ENCODE measurements at places on chromosomes 3 and 15. TPM values are rescaled to one million over a fixed set of nuclear protein-coding genes. Genes with fewer than 3 reads are reported as not detected.

The LCTL gene
- total RNA-seq = not detected

DNA sequence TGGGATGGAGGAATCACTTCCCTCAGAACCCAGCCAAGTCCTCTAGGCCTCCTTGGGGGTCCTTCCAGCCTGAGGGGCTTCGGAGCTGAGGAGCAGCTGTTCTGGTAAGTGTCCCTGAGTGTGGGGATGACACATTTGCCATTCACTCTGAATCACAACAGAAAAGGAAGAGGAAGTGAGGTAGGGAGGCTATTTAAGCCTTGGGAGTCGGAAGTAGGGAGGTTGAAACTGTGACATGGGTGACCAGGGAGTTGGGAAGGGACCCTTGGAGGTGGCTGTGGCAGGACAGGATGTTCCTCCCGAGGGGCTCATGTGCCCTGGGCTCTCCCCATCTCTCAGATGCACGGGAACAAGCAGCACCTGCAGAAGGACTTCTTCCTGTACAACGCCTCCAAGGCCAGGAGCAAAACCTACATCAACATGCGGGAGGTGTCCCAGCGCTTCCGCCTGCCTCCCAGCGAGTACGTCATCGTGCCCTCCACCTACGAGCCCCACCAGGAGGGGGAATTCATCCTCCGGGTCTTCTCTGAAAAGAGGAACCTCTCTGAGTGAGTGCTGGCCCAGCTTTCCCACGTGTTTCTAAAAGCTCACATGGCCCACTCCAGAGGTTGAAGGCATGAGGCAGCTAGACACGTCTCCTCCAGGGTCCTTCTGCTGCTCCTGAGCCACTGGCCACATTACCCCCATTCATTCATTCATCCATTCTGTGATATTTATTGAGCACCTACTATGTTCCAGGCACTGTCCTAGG is 43.3 kb downstream of the CAPN3 start:
- no peak for DNase-seq

The TRPC1 gene
- total RNA-seq = 5.2 TPM

The PRSS50 gene
- total RNA-seq = not detected

The ACP3 gene
- total RNA-seq = not detected

The GOLGA6L24 gene
- not detected for total RNA-seq

DNA sequence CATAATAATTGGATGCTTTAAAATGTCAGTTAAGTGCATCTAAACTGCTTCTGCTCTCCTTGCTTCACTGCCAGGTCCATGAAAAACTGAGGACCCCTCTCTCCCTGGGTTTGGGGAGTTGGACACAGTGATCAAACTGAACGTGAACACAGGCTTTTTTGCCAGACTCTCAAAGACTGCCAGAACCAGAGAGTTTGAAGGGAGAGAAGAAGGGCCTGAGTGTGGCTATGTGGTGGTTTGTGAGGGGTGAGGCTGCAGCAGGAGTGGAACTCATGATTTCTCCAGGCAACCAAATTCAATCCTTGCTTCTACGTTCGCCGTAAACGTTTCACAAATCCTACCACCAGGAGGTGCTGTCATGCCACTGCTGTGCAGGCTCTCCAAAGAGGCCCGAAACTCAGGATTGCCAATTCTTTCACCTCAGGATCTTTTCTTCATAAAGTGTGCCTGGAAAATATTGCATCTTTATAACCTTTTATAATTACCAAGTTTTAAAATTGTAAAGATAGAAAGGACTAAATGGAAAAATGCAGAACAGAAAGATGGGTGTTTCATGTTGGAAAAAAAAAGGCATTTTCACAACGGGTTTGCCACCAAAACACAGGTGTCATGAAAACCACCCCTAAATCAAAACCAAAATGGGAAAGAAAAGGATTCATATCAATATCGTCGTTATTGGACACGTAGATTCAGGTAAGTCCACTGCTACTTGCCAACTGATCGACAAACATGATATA is 19.7 kb downstream of the TM4SF4 start:
- peak; percentile 77 for DNase-seq

DNA sequence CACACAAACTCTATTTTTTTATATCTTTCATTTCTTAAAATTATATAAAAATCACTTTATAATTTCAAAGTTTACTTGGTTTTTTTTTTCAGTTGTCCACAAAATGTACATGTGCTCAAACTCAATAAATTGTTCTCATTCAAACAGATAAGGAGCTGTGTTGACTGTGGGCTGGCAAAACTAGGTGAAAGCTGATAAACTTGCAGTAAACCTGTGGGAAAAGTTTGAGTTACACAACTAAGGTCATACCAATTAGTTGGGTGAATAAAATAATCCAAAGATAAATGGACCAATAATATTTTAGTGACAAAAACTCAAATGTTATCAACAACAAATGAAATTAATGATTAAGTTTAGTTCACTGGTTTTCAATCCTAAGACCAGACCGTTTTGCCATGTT is 12.6 kb upstream of the UPK1B start:
- DNase-seq = no peak

- no peak for DNase-seq
Observed at GRCh38 chr3:33829720-33830119, 31.3 kb downstream of the PDCD6IP start.

GRCh38 chr3:56975567-56975966 is 84.9 kb upstream of the SPATA12 start:
- no peak for DNase-seq

DNA sequence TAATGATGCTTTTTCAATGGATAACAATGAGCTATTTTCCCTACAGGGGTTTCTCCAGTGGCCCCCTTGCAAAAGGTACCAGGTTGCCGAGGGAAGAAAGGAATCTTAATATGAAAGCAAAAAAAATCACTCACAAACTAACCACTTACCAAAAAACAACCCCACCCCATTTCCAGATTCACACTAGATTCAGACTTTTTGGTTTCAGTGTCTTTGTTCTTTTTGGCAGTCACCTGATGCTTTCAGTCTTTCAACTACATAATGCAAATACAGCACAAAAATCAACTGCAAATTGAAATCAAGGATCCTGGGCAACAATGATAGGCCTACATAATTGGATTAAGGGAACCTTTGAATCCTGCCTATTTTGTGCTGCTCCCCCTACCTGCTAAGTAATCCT is 71.1 kb upstream of the RAP2B start:
- DNase-seq = no peak

The GOLGA8B gene
- total RNA-seq = 5.8 TPM

DNA sequence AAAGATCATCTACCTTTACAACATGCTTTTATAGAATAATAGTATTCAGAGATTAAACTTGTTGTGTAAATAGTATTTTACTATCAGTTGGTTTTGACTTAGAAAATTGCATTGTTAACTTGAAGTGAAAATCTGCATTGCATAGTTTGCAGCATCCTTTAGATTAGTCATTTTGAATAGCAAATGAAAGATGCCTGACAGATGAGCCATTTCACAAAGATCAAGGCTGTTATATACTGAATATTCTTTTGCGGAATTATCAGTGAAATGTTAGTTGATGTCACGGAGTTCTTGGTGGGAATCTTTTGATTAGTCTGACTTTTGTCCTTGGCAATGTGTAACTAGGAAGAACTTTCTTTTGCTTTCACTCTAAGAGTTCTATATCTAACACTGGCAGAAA is 24.5 kb downstream of the RSRC1 start:
- no peak for DNase-seq

DNA sequence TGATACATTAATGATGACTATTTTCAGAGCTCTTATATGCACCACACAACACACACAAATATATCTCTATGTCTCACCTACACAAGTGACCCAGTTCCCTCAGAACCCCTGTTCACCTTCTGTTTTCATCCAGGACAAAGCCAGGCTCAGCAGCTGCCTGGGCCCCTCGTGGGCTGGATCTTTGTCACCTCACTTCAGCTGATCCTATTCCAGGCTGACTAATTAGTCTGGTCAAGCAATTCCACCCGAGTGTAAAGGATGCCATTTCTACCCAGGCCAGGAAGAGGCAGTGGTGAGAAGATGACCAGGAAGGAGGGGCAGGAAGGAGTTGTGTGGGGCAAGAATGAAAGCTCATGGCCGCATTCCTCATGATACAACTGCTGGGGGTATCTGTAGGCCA is 62.3 kb downstream of the DHX30 start:
- no peak for DNase-seq

DNA sequence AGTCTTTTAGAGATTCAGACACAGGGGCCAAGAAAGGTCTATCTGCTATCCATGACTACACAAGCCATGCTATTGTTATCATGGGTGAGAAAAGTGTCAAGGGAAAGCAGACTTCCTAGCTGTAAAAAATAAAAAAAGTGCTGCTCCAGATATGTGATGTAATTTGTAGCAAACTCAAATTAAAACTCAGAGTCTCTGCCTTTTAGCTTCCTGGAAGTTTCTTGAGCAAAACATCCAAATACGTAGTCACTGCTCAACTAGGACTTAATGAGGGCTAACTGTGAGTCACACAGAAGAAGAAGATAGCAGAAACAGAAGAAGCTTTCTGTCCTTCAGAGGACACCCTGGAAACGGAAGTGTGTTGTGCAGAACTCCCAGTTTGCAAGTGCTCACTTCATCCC is 393.4 kb upstream of the NR2F2 start:
- DNase-seq = no peak

DNA sequence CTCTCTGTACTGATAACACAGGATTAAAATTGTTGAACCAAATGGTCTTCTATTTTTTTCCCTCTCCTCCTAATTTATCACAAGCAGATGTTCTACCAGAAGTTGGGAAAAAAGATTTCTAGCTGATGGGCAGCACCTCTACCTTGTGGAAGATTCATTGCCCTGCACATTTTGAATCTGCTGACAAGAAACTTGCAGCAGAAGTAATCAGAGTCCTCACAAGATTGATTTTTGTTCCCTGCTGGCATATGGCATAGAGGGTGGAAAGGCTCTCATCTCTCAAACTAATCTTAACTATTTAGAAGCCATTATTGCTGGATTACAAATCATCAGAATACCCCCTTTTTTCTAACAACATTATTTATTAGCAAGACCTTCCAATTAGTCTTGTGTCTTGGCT is 148.9 kb upstream of the MEIS2 start:
- no peak for DNase-seq

GRCh38 chr3:173932624-173933023 is 535.1 kb downstream of the NLGN1 start:
- DNase-seq = no peak

DNA sequence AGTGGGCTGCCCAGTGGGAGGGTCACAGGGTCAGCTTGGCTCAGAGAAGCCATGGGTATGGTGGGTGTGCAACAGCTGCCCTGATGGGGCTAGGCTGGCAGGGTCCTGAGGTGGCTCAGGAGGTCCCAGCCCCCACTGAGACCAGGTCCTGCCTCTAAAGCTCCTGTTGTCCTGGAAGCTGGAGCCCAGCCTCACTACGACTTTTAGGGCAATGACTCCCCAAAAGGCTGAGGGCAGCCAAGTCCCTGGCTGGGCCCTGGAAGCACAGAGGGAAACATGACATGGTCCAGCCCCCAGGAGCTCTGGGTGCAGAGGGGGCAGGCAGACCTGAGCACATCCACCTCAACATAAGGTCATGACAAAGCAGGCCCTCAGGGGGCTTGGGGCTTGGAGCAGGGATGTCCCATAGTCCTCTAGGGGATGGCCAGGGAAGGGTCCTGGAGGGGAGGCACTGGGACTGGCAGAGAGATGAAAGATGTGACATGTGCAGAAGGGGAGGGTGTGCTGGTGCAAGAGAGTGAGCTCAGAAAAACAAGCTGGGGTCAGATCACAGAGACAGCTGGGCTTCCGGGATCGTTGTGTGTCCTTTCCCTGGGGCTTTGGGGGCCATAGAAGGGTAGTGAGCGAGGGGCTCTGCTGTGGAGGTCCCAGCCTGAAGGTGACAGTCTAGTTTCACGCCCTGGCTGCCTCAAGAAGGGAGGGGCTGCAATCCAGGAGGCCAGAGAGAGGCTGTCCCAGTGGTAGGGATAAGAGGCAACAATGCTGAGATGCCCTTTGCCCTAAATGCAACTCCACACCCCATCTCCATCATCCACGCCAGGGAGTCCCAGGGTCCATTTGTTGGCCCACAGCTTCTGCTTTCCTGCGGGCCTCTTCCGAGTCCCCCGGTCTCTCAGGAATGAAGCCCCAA is 639 bp upstream of the ITIH3 start:
- DNase-seq = no peak

- DNase-seq = no peak
Observed at GRCh38 chr3:138470687-138471086, 36.3 kb downstream of the ESYT3 start.
